GM23338 (cell line): ENCODE measurements at places on chromosomes 7 and 10. TPM values are rescaled to one million over a fixed set of nuclear protein-coding genes. Genes with fewer than 3 reads are reported as not detected.

MSMB gene
- total RNA-seq = not detected in 2 replicates

DNA sequence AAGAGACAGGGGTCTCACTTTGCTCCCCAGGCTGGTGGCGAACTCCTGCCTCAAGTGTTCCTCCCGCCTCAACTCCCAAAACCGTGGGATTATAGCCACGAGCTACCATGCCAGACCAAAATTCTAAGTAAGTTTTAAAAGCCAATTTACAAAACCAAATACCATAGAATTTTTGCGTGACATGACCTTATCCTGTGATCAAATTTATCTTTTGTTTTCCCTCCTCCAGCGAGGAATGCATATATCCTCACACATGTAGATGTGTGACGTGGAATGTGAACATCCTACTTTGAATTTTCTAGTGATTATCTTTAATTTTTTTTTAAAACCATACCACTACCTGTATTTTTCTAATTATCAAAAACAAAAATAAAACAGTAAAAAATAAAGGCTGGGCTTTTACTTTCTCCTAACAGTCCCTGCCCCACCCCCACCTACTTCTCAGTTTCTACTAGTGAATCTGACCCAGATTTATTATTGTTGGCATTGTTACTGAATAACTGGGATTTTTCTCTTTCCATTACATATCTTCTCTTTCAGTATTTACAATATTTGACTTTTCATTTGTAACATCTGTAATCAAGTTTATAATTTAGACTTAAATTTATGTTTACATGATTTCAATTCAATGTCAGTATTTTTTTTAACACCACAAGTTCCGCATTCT lies 26.0 kb downstream of the CYTH3 start:
- peaks cover 20% of the 10 kb centered on the region for H3K4me1 ChIP-seq
- no peaks in the 10 kb centered on the region for H3K27me3 ChIP-seq
- H3K4me3 ChIP-seq = no peak overlapping the region
- no peak for DNase-seq
- H3K27ac ChIP-seq = peak overlapping the region; percentile 29; the same call in 1 of the 2 replicates

DNA sequence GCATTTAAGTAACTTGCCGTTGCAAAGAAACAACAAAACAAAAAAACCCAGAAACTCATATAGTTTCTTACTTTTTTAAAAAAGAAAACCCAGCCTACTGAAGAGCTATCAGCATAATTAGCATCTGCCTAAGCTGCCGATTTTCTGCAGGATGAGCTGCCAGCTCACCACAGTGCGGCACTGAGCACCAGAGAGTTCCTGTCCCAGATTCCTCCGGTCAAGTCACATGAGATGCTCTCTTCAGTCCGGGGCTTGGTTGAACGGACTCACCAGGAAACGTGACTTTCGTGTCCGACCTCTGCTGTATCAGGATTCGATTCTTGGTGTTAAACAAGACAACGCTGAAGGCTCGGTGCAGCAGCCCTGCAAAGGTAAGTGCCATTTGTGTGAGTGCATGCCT lies 3.2 kb downstream of the IDI2 start:
- peak overlapping the region; percentile 60; the same call in 1 of the 2 replicates for H3K27ac ChIP-seq
- H3K27me3 ChIP-seq = no peaks in the 10 kb centered on the region
- no peaks in the 10 kb centered on the region for H3K4me1 ChIP-seq
- H3K36me3 ChIP-seq = peaks cover 17% of the 10 kb centered on the region

GRCh38 chr10:122243550-122243949 lies 27.5 kb upstream of the BTBD16 start:
- H3K4me3 ChIP-seq = no peak overlapping the region
- peaks cover 20% of the 10 kb centered on the region for H3K36me3 ChIP-seq
- no peak overlapping the region for H3K27ac ChIP-seq
- no peak for DNase-seq
- no peaks in the 10 kb centered on the region for H3K27me3 ChIP-seq
- H3K4me1 ChIP-seq = no peaks in the 10 kb centered on the region

DNA sequence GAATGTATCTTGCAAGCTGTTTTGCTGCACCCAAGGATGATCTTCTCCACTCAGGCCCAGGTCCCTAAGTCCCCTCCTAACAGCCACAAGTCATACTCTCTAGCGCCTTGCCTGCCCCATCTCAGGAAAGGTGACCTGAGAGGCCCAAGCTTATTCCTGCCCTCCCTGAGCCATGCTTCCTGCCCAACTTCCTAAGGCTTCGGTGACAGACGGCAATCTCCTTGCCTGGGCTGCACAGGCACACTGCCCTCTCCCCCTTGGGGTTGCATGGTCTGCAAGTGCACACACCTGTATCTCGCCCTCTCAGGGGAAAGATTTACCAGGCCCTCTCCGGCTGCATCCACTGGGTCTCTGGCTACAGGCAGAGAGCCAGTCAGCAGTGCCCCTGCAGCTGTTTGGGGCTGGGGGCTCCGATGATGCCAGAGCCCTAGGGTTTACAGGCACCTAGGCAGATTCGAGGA lies 771 bp upstream of the ADIRF start:
- no peaks in the 10 kb centered on the region for H3K36me3 ChIP-seq
- no peak overlapping the region for H3K4me3 ChIP-seq
- peaks cover 51% of the 10 kb centered on the region for H3K27me3 ChIP-seq

- no peaks in the 10 kb centered on the region for H3K36me3 ChIP-seq
- no peaks in the 10 kb centered on the region for H3K27me3 ChIP-seq
- H3K27ac ChIP-seq = no peak overlapping the region
Observed at GRCh38 chr7:597348-598178, 77.9 kb upstream of the PDGFA start.

- no peak overlapping the region for H3K27ac ChIP-seq
- no peaks in the 10 kb centered on the region for H3K4me1 ChIP-seq
- H3K4me3 ChIP-seq = no peak overlapping the region
- DNase-seq = no peak
- no peaks in the 10 kb centered on the region for H3K36me3 ChIP-seq
- H3K27me3 ChIP-seq = no peaks in the 10 kb centered on the region
Observed at GRCh38 chr7:98418636-98419315, 17.9 kb upstream of the BAIAP2L1 start.

- H3K36me3 ChIP-seq = no peaks in the 10 kb centered on the region
- H3K27me3 ChIP-seq = peaks cover 10% of the 10 kb centered on the region
- peaks cover 9% of the 10 kb centered on the region; the same call in 1 of the 2 replicates for H3K4me1 ChIP-seq
- peak overlapping the region; percentile 22; the same call in 1 of the 2 replicates for H3K27ac ChIP-seq
- H3K4me3 ChIP-seq = no peak overlapping the region
Observed at GRCh38 chr7:92586403-92586802, 3.8 kb downstream of the FAM133B start.

- no peak overlapping the region for H3K4me3 ChIP-seq
- H3K27me3 ChIP-seq = no peaks in the 10 kb centered on the region
- no peak for DNase-seq
- H3K36me3 ChIP-seq = no peaks in the 10 kb centered on the region
Observed at GRCh38 chr7:24017519-24017918, 266.5 kb upstream of the NPY start.

KNDC1 gene
- total RNA-seq = 8.2 and 16.0 TPM in 2 replicates

ADRA2A gene
- 1.8 and 2.5 TPM in 2 replicates for total RNA-seq

DNA sequence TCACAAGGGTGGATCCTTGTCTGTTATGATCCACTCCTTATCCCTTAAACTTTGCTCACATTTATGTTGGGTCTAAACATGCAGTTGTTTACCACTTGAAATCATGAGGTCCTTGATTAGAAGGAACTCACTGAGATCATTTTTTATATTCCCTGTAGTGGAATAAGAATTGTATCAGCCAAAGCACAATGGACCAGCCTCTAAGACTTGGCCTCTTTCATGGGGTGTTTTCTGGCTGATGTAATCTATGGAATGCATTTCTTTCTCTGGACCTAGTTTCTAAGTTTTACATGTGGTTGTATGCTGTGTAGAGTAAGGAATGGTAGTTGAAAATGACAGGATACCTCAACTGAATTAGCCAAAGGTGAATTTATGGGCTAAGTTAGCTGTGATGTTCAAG lies 376.6 kb downstream of the SORCS3 start:
- H3K4me1 ChIP-seq = peaks cover under 1% of the 10 kb centered on the region; the same call in 1 of the 2 replicates
- H3K36me3 ChIP-seq = no peaks in the 10 kb centered on the region
- H3K27ac ChIP-seq = no peak overlapping the region
- DNase-seq = no peak
- no peaks in the 10 kb centered on the region for H3K27me3 ChIP-seq

NEUROD6 gene
- total RNA-seq = not detected in 2 replicates

DNA sequence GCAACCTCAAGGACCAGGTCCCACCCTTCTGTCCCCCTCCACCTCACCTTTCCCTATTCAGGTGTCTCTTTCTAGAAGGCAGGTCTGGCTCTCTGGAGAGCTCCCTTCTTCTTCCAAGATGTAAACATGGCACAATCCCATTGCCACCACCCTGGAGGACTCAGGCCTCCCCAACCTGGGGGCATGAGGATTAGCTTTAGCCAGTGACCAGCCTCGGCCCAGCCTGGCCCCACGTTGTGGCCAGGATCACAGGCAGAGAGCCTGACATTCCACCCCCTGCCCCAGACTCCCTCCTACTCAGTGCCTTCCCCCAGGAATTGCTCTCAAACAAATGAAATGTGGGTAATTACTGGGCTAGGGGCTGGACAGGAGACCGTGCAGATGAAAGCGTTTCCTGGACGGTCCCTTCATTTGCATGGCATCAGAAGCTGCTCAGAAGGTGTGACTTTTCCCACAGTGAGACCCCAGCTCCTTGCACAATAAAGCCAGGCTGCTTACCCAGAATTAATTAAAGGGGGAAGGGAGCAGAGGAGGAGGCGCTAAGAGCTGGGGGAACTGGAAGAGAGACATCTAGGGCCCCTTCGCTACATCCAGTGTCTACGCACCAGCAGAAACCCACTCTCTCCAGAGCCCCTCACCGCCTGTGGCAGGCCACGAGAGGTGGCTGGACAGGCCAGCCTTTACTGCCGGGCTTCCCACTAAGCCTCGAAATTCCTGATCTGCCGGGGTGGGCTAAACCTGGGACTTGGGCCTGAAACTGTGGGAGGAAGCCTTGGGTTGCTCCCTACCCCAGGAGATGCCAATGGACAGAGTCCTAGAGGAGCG lies 7.7 kb downstream of the FGF8 start:
- H3K4me1 ChIP-seq = peaks cover 9% of the 10 kb centered on the region
- DNase-seq = no peak
- no peak overlapping the region for H3K27ac ChIP-seq
- peaks cover 21% of the 10 kb centered on the region for H3K27me3 ChIP-seq

GAD2 gene
- 0.56 and 5.6 TPM in 2 replicates for total RNA-seq

DNA sequence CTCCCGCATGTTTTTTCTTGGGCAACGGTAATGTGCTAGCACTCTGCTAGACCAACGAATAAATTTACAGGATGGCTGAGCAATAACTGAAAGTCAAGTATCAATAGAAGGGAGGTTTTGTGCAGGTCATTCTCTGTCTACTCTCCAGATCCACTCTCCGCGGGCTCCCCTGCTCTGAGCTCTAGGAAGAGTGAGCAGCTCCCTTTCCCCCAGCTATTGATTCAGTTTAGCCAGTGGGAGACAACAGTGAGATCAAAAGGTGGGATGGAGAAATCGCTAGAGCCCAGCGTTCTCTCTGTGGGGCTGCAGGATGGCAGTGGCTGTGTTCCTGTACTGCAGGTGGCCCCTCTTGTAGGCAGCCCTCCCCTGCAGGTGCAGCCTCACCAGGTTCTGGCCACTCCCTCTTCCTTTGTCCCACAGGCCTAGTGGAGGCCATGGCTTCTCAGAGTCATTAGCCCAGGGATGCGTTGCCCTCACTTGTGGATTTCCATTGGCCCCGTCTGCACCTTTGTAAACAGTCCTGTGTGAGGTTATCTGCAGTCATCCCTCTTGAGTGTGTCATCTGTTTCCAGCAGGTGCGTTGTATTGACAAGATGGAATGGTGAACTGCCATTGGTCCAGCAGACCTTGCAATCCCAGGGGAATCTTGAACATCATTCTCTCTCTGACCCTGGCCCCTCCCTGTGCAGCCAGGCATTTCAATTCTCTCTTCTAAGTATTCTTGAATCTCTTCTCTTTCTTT lies 11.1 kb downstream of the MSRB2 start:
- H3K4me3 ChIP-seq = no peak overlapping the region
- H3K27me3 ChIP-seq = no peaks in the 10 kb centered on the region
- no peak overlapping the region for H3K27ac ChIP-seq
- peak; percentile 47 for DNase-seq
- no peaks in the 10 kb centered on the region for H3K36me3 ChIP-seq

- no peaks in the 10 kb centered on the region for H3K36me3 ChIP-seq
- H3K4me3 ChIP-seq = no peak overlapping the region
- H3K4me1 ChIP-seq = no peaks in the 10 kb centered on the region
Observed at GRCh38 chr7:108434010-108434409, 22.2 kb downstream of the NRCAM start.

ANLN gene
- total RNA-seq = 63.4 and 66.7 TPM in 2 replicates

DNA sequence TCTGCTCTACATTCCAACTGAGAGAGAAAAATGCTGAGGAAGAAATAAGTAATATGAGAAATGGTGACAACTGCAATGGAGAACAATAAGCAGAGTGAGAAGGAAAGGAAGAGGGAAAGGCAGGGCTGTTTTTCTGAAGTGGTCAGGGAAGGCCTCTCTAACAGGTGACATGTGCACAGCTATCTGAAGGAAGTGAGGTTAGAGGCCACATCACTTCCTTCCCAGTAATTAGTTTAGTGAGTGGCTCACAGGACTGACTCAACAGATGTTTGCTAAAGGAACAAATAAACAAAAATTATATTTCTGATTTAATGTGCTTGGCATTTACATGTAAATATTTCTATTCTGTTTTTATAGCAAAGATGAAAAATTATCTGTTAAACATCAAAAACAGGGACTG lies 77.9 kb downstream of the ARHGAP21 start:
- H3K27me3 ChIP-seq = no peaks in the 10 kb centered on the region; the same call in 1 of the 2 replicates
- H3K36me3 ChIP-seq = no peaks in the 10 kb centered on the region
- H3K27ac ChIP-seq = no peak overlapping the region
- DNase-seq = no peak
- no peak overlapping the region for H3K4me3 ChIP-seq

GRCh38 chr7:13166801-13167200 lies 479.4 kb downstream of the ARL4A start:
- no peak for DNase-seq
- H3K4me1 ChIP-seq = no peaks in the 10 kb centered on the region
- H3K27me3 ChIP-seq = no peaks in the 10 kb centered on the region
- H3K4me3 ChIP-seq = no peak overlapping the region
- H3K27ac ChIP-seq = no peak overlapping the region

DNA sequence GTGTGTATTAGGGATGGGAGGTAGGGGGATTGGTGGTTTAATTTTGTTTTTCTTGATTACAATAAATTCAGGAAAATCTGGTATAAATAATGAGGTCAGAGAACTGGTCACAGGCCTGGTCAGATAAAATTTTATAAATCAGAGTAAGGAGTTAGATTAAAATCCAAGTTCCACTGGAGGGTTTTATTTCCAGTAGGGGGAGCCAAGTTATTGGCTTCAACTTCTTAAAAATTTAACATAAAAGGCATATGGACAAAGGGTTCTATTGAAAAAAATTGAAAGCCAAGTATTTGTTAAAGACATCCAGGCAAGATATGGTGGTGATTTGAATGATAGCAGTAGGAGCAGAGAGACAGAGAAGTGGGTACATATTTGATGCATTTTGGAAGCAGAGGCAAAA lies 763.3 kb downstream of the SORCS1 start:
- no peak overlapping the region for H3K27ac ChIP-seq
- DNase-seq = peak; percentile 28
- no peaks in the 10 kb centered on the region for H3K36me3 ChIP-seq
- no peak overlapping the region for H3K4me3 ChIP-seq

- H3K4me3 ChIP-seq = no peak overlapping the region
- H3K36me3 ChIP-seq = no peaks in the 10 kb centered on the region
- no peak overlapping the region for H3K27ac ChIP-seq
- H3K27me3 ChIP-seq = no peaks in the 10 kb centered on the region
Observed at GRCh38 chr7:18648849-18649758, 153.6 kb downstream of the HDAC9 start.
